ENCODE measurements at places on chromosomes 16 and 17.

- DNase-seq, result no peak
Observed at GRCh38 chr17:50920891-50921586, 54.9 kb upstream of the TOB1 start.

- no peak for DNase-seq
Observed at GRCh38 chr17:3501344-3501743, 25.5 kb downstream of the ASPA start.

- DNase-seq, result no peak
Observed at GRCh38 chr16:13306161-13306995, 405.0 kb downstream of the SHISA9 start.

- no peak for DNase-seq
Observed at GRCh38 chr17:58436805-58437239, 19.5 kb upstream of the RNF43 start.

DNA sequence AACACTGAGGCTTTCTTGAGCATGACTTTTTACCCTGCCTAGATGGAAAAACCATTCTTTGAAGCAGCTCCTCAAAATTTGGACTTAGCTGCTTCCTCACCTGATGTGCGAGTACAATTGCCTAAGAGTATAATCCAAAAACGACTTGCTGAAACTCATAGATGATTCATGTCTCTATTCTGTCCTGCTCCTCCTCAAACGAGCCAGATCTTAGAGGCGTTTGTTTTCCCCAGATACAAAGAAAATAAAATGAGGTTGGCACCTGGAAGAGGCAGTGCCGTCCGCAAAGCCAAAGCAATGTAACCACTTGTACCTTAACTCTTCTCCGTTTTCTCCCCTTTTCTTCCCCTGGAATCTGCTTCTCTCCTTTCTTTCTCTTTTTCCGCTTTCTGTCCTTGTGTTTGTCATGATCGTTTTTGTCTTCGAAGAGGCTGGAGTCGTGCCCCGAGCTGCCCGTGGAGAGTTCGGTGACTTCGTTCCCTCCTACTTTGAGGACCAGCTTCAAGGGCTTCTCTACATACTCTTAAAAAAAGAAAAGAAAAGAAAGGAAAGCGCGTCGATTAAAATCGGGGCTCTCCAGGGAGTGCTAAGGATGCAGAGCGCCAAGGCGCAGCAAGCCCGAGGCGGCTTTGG, 895 bp downstream of the BRD7 start:
- DNase-seq, result no peak

GRCh38 chr17:69179227-69179952, 37.7 kb upstream of the ABCA6 start:
- no peak for DNase-seq

GRCh38 chr17:13957636-13958035, 111.7 kb upstream of the COX10 start:
- no peak for DNase-seq

All from stimulated activated CD8-positive, alpha-beta memory T cell treated with anti-CD3 and anti-CD28 coated beads, Interleukin-15, amount 100 ng/mL, for 24 hours (primary cell).